ENCODE measurements at places on chromosomes 2 and 18. TPM values are rescaled to one million over a fixed set of nuclear protein-coding genes. Genes with fewer than 3 reads are reported as not detected.

HNRNPLL gene
- 27.1 TPM for total RNA-seq

SERPINB12 gene
- total RNA-seq: not detected

ATOH8 gene
- 0.52 TPM for total RNA-seq

MOCOS gene
- 5.7 TPM for total RNA-seq

TNFRSF11A gene
- total RNA-seq: 4.2 TPM

SPRED2 gene
- 10.5 TPM for total RNA-seq

KIF3C gene
- total RNA-seq: 26.3 TPM

FAP gene
- total RNA-seq: 0.14 TPM

LYG2 gene
- total RNA-seq: not detected

CBLN2 gene
- not detected for total RNA-seq

PDE1A gene
- not detected for total RNA-seq

CD8B2 gene
- total RNA-seq: not detected

GRCh38 chr18:54675076-54675475, 84.0 kb downstream of the DYNAP start:
- no peak for DNase-seq

GRCh38 chr18:44823782-44824181, 143.1 kb downstream of the SETBP1 start:
- no peak for DNase-seq

DNA sequence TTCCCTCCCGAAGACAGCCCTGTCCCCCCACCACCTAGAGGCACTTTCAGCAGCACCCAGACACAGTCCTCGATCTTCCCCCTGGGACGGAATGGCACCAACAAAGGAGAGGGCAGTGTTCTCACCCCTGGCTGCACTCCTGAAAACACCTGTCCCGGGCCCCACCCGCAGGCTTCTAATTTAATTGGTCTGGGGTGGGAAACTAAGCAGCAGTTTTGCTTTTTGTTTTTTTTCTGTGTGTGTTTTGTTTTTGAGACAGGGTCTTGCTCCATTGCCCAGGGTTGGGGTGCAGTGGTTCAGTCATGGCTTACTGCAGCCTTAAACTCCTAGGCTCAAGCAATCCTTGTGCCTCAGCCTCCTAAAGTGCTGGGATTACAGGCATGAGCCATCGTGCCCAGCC, 38.4 kb upstream of the REL start:
- no peak for DNase-seq

- no peak for DNase-seq
Observed at GRCh38 chr2:237894396-237894979, 35.1 kb downstream of the RAMP1 start.

GRCh38 chr2:42725657-42726056, 38.3 kb downstream of the OXER1 start:
- no peak for DNase-seq

- no peak for DNase-seq
Observed at GRCh38 chr18:46290440-46291020, 186.3 kb downstream of the HAUS1 start.

- DNase-seq: no peak
Observed at GRCh38 chr2:159759577-159759976, 38.4 kb downstream of the CD302 start.

GRCh38 chr18:68034296-68034695, 517.8 kb upstream of the DSEL start:
- no peak for DNase-seq

GRCh38 chr2:237967463-237967951, 693 bp downstream of the UBE2F start:
- DNase-seq: no peak

DNA sequence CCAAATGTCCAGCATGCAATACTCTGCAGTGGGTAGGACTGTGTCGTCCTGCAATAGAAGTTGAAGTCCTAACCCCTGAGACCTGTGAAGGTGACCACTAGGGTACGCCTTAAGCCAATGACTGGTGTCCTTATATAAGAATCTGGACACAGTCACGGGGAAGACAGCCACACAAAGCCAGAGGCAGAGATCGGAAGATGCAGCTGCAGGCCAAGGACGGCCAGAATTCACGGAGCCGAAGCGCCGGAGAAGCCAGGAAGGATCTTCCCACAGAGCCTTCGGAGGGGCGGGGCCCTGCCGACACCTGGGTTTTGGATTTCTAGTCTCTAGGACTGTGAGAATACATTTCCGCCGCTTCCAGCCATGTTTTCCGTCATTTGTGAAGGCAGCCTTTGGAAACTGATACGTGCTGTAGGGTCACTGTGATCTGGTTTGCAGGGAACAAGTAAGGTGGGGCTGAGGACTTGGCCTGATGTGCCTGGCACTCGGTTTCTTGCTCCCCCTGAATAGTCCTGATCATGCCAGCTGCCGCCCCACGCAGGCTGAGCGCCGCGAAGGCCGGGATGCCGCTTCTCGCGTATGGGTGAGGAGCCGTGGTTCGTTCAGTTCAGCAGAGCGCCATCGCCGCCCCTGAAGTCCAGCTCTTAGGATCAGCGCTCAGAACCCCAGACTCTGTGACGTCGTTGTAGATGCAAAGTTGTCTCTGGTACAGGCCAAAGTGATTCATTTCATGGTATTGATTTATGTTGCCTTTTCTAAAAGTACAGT, 38.7 kb downstream of the PTGR3 start:
- no peak for DNase-seq

DNA sequence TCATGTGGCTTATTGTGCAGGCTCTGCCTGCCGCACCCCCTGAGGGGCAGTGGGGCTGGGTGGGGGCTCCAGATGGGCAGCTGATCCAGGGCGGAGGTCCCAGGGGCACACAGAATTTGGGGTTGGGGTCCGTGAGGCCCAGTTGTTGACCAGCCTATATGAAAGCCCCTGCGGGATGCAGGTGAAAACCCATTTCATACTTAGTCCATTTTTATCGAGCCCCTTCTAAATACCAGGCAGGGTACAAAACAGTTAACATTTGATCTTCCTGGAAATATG, 30.6 kb downstream of the MYO7B start:
- DNase-seq: no peak

DNA sequence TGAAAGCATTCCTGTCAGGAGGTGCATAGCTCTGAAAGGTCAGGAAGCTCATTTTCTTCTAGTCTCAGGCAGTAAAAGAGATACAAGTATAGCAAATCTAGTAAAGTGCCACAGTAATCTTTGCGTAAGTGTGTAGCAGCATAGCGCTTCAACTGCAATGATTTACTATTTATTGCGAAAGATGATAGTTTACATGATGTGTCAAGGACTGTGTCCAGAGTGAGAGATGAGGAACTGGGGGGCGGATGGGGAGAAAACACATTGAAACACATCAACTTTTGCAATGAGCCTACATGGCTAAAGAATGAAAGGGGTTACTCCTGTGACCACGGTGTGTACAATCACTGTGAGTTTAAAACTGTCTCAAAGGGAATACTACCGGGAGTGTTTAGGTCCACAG, 644.4 kb downstream of the GALR1 start:
- DNase-seq: no peak

DNA sequence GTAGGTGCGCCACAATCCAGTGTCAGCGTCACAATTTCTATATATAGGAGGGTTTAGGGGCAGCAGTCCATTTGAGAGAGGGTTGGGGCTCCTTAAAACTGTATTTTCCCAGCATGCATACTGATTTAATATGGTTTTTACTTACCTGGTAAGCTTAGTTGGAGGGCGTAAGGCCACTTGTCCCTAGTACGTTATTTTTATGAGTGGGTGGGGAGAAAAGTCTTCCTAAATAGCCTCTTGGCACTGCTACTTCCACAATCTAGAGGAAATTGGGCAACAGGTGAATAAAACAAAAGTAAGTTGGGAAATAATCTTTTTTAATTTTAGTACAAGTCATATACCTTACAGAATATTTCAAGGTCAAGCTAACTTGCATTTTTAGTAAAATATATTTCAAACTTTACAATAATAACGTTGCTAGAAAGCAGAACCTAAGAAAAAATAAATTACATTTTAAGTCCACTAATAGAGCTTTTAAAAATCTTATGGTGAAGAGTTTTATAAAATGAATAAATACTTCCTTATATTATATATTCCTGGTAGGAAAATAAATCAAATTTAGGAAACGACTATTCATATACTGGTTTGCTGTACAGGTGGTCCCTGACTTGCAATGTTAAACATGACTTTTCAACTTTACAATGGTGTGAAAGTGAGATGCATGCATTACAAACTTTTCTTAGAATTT, 20.9 kb downstream of the DHRS9 start:
- DNase-seq: no peak

DNA sequence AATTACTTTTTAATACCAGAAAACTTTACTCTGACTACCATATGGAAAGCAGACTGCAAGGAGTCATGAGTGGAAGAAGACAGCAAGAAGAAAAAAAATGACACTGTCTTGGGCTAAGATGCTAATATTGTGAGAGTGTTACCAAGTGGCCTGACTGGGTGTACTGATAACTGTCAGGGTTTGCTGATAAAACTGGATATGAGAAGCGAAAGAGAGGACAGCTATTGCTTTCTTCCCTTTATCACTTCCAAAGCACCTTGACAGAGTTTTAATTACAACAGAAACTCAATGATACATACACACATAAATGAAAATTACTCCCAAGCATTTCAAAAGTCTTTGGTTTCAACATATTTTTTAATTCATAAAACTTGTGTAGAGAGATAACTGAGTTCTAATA, 368.5 kb downstream of the ZEB2 start:
- no peak for DNase-seq

GRCh38 chr2:155203178-155203577, 504.7 kb downstream of the KCNJ3 start:
- DNase-seq: no peak

DNA sequence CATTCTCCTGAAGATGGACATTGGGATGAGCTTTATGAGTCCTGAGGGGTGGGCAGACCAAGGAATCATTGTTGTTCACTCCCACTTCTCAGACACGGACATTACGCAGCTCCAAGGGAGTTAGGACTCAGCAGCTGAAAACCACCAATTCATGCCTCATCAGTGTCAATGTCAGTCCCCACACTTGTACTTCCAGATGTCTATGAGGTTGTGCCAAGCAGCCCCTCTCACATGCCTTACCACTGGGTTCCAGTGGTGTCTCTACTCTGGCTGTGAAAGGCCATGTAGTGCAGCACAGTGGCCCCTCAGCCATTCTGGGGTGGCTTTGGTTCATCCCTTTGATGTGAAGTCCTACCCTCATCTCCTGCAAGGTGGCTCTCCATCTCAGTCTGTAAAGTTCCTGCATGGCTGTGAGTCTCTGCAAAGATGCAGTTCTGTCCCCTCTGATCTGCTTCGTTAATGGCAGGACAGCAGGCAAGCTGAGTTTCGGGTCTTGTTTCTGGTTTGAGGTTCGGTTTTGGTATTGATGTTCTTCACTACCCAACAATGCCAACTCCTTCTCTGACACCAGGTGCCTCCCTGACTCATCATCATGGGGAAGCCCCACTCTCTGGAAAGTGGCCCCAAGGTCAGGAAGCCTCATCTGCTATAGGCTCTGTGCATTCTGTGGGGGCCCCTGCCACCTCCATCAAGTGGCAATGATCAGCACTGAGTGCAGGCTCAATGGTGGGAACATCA, 14.0 kb upstream of the COL6A3 start:
- DNase-seq: no peak

DNA sequence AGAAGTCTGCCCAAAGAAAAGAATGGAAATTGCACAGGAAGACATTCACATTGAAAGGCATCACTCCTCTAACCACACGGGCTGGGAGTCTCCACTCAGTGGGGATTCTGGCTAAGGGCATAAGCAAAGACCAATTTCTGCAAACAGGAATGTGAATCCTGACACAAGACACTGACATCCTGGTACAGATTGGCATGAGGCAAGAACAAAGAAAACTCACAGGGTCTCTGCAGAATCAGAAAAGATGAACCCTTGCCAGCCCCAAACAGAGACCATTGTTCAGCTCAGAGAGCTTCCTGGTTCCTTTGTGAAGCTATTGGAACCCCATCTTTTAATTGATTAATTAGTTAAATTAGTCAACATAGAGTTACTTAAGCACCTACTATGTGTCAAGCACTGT, 82.3 kb downstream of the UPP2 start:
- DNase-seq: no peak

DNA sequence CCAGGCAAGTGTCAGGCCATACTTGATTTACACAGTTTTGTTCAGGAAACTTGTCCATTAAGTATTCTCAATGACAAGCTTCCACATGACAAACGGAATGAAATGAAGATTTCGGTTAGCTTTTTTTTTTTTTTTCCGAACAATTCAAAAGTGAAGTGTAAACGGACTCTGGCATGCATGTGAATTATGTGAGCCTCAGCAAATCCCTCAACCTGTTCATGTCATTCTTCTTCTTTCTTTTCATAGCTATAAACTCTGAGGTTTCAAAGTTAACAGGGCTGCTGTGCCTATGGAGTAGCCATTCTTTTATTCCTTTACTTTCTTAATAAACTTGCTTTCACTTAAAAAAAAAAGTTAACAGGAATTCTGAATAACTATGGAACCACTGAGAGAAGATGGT, 110.3 kb downstream of the NOL10 start:
- DNase-seq: no peak

- no peak for DNase-seq
Observed at GRCh38 chr2:10903861-10904210, 7.9 kb upstream of the KCNF1 start.

- no peak for DNase-seq
Observed at GRCh38 chr2:225017098-225017685, 25.1 kb downstream of the DOCK10 start.

DNA sequence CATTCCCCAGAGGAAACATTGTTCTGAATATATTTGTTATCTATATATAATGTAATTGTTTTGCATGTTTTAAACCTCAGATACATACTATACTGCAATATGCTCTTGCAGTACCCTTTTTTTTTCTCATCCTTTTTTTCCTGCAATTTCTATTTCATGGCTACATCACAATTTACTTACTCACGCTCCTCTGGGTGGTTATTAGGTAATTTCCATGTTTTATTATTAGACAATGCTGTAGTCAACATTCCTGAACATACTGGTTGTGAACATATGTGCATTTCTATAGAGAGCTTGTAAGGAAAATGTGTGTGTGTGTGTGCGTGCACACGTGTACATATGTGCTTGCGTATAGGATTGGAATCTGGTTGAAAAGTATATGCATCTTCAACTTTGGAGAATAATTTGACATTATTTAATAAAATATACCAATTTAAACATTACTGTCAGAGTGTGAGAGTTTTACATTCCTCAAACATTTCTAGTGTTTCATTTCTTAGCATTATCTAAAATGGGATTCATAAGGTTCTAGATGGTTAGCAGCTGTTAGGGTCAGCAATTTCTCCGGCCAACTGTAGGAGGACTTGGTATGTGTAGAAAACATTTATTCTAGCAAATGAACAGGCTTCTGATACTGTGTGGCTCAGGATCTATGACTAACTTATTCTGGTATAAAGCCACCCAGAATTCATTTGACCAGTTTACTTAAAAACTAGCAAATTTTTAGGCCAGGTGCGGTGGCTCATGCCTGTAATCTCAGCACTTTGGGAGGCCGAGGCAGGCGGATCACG, 22.4 kb downstream of the NCOA1 start:
- DNase-seq: no peak

- DNase-seq: no peak
Observed at GRCh38 chr18:8247700-8248099, 361.5 kb upstream of the RAB12 start.
